ENCODE measurements at places on chromosomes 6 and 20. TPM values are rescaled to one million over a fixed set of nuclear protein-coding genes. Genes with fewer than 3 reads are reported as not detected.

- DNase-seq = no peak
Measured at GRCh38 chr6:79564636-79565035, 27.4 kb upstream of the LCA5 start.

GRCh38 chr20:41734506-41734945, 116.3 kb upstream of the CHD6 start:
- DNase-seq = no peak

GRCh38 chr6:13702809-13703302, 8.8 kb downstream of the RANBP9 start:
- DNase-seq = no peak

DNA sequence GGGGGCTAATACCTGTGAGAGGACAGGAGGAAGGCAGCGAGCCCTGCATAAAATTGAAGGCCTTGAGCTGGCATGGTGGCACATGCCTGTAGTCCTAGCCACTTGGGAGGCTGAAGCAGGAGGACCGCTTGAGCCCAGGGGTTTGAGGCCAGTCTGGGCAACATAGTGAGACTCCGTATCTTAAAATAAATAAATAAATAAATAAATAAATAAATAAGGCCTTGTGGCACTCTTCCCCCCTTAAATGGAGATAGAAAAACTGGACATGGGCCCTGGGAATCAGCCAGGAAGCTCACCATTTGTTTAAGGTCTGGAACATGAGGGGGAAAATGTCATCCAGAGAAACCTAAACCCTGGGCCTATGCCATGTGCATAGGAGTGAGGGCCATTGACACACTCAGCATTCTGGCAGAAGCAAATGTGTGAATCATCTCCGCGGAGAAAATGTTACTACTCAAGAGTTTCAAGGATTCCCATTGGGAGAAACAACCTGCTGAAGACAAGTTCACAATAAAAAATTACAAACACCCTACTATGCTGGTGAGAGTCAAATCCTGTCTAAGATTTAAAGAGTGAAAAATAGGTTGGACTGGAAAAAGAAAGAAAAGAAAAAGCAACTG, 51.9 kb upstream of the UBR2 start:
- DNase-seq = no peak

GRCh38 chr6:137097057-137097456, 52.3 kb upstream of the IL20RA start:
- no peak for DNase-seq

DNA sequence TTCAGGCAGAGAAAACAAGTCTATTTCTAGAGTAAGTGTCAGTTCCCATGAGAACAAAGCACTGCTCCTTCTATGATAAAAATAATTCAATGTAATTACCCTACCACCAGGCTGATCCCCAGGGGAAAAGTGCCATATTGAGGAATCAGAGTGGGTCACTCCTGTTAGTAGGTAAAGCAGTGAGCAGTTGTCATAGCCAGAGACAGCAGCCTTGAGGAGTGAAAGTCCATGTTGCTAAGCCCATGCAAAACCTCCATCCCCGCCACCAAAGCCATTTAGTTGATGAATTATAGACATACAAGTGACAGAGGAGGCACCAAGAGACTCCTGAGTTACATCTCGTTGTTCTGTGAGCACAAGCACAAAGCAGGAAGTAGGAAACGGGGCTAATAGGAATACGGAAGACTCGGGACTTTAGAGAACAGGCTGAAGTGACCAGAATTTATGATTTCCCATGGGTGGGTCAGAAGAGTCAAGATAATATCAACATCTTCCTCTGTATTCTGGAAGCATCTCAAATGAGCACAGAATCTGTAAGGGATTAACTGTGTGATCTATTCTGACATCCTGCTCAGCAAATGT, 197.9 kb downstream of the MAFB start:
- DNase-seq = no peak

- DNase-seq = no peak
Measured at GRCh38 chr6:146968041-146968760, 236.0 kb upstream of the STXBP5 start.

DNA sequence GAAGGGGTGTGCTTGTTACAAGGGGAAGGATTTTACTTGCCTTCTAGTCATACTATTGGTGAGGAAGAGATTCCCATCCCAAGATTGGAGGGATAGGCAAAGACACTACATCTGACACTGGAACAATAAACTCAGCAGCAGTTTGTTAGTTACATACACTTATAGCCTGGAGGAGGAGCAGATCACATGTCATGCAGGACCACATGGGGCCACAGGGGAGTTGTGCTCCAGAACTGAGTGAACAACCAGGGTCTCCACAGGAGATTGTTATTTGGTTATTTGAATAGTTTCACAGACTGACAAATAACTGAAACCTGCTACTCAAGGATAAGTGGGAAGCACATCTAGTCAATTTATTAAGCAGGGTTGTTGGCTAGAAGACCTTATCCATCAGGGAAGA, 559.4 kb upstream of the MANEA start:
- no peak for DNase-seq

- no peak for DNase-seq
Measured at GRCh38 chr6:144654506-144654905, 369.4 kb downstream of the UTRN start.

GRCh38 chr20:3804254-3804751, 8.2 kb downstream of the CDC25B start:
- no peak for DNase-seq

GRCh38 chr6:11848346-11848651, 69.7 kb upstream of the ADTRP start:
- DNase-seq = no peak

DNA sequence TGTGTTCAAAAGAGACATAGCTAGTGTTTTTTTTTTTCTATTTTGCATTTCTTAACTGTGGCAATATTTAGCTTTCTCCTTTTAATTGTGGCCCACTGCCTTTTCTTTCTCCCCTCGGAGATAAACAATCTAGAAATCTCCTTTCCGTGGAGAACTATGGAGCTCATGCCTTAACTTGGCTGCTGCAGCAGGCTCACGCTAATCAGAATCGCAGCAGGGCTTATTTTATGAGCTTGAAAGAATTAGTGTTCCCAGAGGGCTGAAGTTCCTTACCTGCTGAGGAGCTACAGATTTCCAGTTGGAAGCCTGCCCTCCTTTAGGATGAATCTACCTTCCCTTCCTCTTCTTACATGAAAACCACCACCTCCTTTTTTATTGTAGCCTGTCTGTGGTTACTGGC, 35.6 kb downstream of the CTNNBL1 start:
- no peak for DNase-seq

DNA sequence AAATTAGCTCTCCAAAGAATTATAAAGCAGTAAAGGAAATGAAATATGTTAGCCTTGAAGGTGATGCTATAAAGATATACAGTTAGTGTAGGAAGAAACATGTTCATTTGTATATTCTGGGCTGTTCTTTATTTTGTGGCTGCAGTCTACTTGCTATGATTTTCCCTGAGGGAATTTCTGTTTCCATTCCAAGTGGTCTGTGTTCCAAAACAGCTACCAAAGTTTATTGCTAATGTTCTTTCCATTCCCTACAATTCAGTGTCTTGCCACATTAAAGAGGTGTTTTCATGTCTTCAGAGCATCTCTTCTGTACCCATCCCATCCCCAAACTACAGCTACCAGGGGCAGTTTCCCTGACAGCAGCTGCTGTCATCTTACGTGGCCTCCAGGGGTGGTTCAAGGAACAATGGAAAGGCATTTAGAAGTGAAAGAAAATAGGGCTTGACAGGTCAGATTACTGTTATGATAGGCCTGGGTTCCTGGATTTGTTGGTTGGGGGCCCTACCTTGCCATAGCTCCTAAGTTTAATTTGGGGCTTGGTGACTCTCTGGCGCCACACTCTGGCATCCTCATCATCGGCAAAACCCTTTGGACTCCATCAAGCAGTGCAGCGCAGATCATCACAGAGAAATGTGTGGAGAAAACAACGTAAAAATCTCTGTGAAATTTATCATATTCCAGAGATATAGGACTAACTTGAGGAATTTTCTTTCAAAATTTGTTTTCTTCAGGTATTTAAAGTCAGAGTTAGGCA, 33.8 kb upstream of the AIG1 start:
- peak; percentile 23 for DNase-seq

DNA sequence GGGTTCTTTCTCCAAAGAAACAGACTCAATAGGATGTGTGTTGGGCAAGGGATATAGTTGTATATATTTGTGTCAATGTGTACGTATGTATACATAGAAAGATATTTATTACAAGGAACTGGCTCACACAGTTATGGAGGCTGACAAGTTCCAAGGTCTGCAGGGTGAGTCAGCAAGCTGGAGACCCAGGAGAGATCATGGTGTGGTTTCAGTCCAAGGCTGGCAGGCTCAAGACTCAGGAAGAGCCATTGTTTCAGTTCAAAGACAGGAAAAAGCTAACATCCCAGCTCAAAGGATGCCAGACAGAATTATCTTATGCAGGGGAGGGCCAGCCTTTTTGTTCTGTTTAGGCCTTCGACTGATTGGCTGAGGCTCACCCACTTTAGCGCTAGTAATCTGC, 89.9 kb upstream of the RALGAPA2 start:
- DNase-seq = no peak

DNA sequence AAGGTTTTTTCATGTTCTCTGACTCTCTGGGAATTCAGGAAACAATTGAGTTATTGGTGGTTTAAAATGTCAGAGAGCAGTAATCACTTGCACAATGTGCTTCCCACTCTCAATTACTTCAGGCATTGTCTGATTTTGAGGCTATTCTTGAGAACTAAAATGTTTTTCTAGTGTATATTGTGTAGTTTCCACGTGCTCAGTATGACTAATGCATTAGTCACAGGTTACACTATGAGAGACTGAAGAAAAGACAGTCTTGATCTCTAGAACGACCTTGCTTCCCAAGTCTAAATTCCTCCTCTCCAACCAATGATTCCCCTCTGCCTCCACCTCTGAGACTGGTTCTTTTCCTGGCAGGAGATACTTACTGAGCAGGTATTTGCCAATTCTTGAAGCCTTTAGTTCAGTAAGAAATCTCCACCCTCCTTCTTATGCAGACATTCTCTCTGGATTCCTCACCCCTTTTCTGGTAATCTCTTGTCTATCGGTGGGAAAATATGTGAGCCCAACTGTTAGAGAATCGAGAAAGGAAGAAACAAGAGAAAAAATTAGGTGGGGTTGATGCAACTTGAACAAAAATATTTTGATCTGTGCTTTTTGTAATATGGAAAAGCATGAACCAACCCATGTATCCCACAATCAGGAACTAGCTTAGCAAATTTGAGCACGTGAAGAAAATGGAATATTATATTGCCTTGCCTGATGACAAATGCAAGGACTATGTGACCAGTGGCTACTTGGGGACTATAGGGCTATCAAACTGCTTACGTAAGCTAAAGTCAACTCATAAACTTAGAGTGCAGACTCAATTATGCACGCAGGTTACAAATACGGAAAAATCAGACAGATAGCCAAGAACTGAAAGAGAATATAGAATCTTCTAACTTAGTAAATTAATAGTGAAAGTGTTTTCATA, 61.1 kb upstream of the SLC22A16 start:
- no peak for DNase-seq

- DNase-seq = no peak
Measured at GRCh38 chr6:76381612-76382011, 309.1 kb upstream of the IMPG1 start.

DNA sequence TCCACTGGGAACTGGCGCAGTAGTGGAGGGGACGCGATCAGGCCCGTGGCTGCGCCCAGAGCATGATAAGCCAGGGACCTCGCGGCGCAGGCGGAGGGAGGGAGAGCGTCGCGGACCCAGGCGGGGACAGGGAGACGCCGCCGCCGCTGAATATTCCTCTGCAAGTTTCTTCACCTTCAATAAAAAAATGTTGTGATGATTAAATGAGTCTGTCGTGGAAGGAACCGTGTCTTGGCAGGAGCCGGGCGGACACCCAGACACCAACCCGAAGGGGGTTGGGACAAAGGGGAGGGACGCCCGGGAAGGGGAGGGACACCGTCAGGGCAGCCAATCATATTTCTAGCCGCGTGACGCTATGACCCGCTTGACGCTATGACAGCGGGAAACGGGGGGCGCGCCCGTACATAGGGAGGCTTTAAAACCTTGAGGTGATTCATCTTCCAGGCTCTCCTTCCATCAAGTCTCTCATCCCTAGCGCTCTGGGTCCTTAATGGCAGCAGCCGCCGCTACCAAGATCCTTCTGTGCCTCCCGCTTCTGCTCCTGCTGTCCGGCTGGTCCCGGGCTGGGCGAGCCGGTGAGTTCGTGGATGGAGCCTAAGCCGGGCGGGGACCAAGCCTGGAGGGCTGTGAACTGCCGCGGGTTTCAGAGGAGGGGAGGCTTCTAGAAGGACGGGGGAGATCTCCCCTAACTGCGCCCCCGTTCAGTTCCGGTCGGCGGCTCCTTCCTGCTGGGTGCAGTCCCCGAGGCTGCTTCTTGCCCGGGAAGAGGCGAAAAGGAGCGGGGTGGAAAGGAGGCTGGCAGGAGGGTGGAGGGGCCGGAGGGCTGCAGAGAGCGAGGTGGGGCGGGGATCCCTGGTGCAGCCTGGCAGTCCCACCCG, at the start of gene ULBP2:
Gene ULBP2, plus strand, starts transcription at position 432 of the 878 bp plus-strand sequence. Its CDS starts 59 bp downstream, at position 491.
- DNase-seq = peak; percentile 68

GRCh38 chr6:114007516-114007915, 36.6 kb upstream of the HDAC2 start:
- DNase-seq = no peak

GRCh38 chr6:36989264-36989663, 3.3 kb upstream of the MTCH1 start:
- DNase-seq = no peak

DNA sequence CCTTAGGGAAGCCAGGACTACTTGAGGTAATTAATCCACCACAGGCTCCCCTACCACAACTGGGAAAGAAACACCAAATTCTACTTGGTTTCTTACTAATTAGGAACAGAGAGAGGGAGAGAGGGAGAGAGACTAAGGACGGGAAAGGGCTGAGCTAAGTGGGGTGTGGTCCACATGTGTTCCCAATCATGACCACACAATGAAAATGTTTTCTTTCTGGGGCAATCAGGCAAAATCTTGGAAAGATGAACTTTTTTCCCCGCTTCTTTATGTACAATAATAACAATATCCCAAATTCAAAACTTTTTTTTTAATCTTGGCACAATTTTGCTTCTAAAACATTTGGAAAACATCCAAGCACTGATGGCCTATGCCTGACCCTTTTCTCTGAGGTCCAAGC, 734.4 kb downstream of the MAFB start:
- DNase-seq = no peak

- peak; percentile 75 for DNase-seq
Measured at GRCh38 chr20:35166242-35166830, 5.5 kb upstream of the PROCR start.

GRCh38 chr6:170201361-170201760, 89.5 kb downstream of the DLL1 start:
- DNase-seq = no peak

- no peak for DNase-seq
Measured at GRCh38 chr6:169324086-169324485, 70.4 kb upstream of the THBS2 start.

Gene COL21A1
- 27.7 TPM for total RNA-seq

Gene GRIK2
- total RNA-seq = 13.1 TPM

Gene ADAM33
- total RNA-seq = 171 TPM

Gene FOXF2
- total RNA-seq = not detected

Gene RIPPLY2
- total RNA-seq = not detected

Gene POPDC3
- not detected for total RNA-seq

Gene SRMS
- not detected for total RNA-seq

Gene VARS2
- 12.6 TPM for total RNA-seq

Gene GPSM3
- 9.7 TPM for total RNA-seq

Gene ULBP1
- not detected for total RNA-seq

Gene COL11A2
- total RNA-seq = 0.59 TPM

Gene DNMT3B
- 5.0 TPM for total RNA-seq

Gene CHRNA4
- not detected for total RNA-seq

Gene FAM83C
- total RNA-seq = not detected

Gene EPB41L1
- total RNA-seq = 9.7 TPM

Gene NOX3
- total RNA-seq = not detected

Gene PSORS1C1
- total RNA-seq = under 0.01 TPM
